ENCODE measurements at places on chromosomes 6 and 20.

- DNase-seq = no peak
Observed at GRCh38 chr20:17491488-17491887, 39.7 kb downstream of the BFSP1 start.

DNA sequence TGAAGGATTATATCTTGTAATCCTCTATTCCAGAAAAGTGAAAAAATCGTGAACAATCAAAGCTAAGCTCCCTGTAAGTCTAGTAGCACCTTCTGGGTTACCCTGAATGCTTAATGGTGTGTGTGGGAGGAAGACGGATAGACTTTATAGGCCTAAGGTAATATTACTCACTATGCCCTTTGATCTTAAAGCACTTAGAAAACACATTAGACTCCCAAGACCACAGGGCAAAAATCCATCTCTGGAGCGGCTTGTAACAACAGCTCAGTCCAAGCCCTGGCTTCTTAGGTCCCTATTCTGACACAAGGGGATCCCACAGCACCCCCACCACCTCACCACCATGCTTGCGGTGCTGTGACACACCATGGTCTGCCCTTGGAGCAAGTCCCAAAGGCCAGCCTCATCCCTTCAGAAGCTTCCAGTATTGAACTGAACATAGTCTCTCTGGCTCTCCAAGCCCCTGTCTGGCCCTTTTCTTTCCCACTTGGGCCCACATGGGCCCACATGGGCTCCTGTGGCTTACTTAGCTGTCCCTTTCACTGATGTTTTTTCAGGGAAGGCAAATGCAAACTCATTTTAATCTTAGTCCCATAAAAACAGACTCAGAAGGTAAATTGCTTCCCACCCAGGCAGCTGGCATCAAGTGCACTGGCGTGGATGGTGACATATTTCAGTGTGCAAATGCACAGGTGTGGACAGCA is 28.3 kb downstream of the C6orf132 start:
- no peak for DNase-seq

GRCh38 chr6:150149146-150149545 is 6.3 kb downstream of the PPP1R14C start:
- no peak for DNase-seq

DNA sequence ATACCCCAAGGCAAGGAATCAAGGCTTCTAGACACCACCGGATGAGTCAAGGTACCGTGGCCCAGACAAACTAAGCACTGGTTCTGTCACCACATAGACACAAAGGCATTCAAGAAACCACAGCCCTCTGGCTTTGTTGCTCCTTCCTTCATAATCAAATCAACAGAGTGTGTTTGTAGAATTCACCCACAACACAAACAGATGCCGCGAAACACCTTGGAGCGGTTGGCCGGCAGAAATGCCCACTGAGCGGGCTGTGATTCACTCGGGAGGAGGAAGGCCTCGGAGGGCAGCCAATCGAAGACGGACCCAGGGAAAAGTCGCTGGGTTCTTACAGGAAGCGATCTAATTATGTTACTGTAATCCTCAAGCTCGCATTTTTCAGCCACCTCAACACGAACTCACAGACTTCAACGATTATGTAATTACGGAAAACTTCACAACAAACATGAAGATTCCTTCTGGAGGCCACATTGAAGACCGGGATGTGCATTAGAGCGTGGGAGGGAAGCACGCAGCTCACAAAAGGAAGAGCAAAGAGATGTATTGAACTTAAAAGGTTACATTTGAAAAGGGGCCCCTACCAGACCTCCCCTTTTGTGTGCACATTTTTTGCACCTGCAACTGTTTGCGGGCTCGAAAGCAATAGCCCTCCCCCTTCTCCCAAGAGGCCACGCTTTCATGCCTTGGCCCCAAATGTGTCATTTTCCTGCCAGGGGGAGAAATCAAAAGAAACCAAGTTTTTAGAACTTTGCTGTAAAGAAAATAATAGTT is 184.7 kb upstream of the PREP start:
- DNase-seq = no peak

DNA sequence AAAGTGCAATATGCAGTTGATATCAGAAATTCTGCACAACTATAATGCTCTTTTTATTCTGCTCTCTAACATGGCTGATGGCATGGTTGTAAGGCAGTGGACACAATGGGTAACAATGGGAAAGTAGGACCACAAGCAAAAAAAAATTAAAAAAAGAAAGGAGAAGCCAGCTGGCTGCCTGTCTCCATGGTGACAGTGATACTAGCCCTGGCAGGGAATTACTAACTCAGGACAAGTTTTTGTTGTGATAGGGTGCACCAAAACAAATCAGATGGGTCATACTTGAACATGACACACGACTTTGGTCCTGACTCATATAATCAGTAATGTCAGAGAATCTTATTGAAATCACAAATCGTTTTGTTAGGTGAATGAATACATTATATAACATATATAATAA is 169.4 kb downstream of the TRDN start:
- DNase-seq = no peak

DNA sequence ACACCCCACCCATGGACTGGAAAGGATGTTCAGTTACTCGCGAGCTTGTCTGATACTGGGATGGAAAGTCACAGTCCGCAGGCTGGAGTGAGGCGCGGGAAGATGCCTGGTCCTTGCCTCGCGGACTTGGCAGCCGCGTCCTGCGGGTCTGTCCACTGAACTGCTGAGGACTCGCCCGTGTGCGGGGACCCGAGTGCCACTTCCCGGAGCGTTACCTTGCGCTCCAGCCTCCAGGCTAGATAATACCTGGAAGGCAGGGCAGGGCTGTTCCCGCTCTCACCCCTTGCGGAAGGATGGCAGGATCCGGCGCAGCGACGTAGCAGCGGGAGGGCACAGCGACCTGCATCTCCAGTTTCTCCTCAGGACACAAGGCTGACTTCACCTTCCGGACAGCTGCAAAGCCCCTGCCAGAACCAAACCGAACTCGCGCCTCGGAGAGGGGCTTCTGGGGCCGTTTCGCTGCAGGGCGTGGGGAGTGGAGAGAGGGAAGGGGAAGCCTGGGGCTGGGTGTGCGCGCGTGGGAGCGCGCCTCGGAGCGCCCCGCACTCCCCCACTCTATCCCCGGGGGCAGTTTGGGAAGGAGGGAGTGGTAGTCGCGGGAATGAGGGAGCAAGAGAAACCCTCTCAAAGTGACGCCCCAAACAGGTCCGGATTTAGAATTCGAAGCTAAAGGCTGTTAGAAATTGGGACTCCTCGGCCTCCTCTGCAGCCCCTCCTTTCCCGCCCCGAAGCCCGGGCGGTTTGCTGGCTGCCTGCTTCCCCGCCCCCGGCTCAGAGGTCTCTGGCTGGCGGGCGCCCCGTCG is at the start of gene KCNQ5:
KCNQ5 (plus strand) TSS at position 774 of the 803 bp plus-strand sequence.
- no peak for DNase-seq

All from activated T-cell treated with anti-CD3 and anti-CD28 coated beads for 4 hours (primary cell).